ENCODE measurements at places on chromosomes 16 and 17. TPM values are rescaled to one million over a fixed set of nuclear protein-coding genes. Genes with fewer than 3 reads are reported as not detected.

- no peak for DNase-seq
- H3K36me3 ChIP-seq: no peaks in the 10 kb centered on the region
- no peak overlapping the region for H3K27ac ChIP-seq
- peaks cover 5% of the 10 kb centered on the region for H3K4me1 ChIP-seq
These were observed 33.7 kb downstream of the CRISPLD2 start for GRCh38 chr16:84853534-84853933.

KRTAP2-1 gene
- total RNA-seq: not detected

ALG1 gene
- total RNA-seq: 25.4 TPM

CACNA1G gene
- total RNA-seq: 0.14 TPM

GRCh38 chr16:5336941-5337340 is 239.3 kb upstream of the EEF2KMT start:
- H3K27ac ChIP-seq: no peak overlapping the region
- DNase-seq: no peak
- H3K36me3 ChIP-seq: no peaks in the 10 kb centered on the region
- no peaks in the 10 kb centered on the region for H3K4me1 ChIP-seq
- no peak overlapping the region for H3K4me3 ChIP-seq

DNA sequence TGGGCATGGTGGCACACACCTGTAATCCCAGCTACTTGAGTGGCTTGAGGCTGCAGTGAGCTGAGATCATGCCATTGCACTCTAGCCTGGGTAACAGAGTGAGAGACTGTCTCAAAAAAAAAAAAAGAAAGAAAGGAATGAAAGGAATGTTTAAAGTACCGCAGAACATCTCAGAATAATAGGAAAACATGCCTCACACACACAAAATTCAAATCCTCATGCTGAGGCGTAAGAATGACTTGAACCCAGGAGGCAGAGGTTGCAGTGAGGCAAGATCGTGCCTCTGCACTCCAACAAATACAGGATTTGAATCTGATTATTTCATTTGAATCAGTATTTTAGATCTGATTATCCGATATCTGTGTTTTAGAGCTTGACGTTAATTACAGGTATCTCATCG is 21.3 kb upstream of the GAA start:
- H3K27ac ChIP-seq: no peak overlapping the region
- peaks cover 3% of the 10 kb centered on the region for H3K4me1 ChIP-seq
- no peak overlapping the region for H3K4me3 ChIP-seq
- H3K27me3 ChIP-seq: no peaks in the 10 kb centered on the region

DNA sequence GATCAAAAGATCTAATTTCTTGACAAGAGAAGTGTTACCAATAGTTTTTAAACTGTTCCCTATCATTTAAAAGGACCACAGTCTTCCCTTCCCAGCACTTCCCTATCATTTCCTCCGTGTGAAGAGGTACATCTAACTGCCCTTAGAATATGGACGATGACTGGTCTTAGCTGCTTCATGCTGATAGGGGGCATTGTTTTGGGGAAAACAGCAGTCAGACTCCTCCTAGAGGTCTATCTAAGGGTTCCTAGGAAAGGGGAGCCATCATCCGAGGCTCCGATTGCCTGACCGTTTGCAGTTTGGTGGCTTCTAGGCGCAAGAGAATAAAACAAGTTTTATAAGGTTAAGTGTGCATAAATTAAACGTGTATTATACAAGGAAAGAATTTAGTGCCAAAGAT is 7.1 kb downstream of the FZD2 start:
- no peaks in the 10 kb centered on the region for H3K4me1 ChIP-seq
- H3K27me3 ChIP-seq: no peaks in the 10 kb centered on the region
- H3K36me3 ChIP-seq: no peaks in the 10 kb centered on the region
- H3K27ac ChIP-seq: no peak overlapping the region
- DNase-seq: no peak
- no peak overlapping the region for H3K4me3 ChIP-seq

All from liver (tissue), 10 donors.